ENCODE measurements at places on chromosomes 3 and 15.

DNA sequence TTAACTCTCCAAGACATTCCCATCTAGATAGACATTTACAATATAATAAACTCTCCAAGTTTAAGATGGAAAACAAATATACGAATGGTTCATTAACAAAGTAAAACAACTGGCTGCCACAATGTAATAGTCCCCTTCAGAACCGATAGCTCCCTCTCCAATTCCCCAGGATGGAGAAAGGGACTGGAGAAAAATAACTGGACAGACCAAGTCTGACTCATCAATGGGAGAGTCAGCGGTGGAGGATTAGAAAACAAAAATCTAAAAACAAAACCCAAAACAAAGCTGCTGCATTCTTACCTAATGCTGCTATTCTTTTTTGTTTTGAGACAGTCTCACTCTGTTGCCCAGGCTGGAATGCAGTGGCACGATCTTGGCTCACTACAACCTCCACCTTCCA, 468.1 kb downstream of the SHQ1 start:
- no peak for DNase-seq

- DNase-seq = no peak
Measured at GRCh38 chr3:105967117-105967516, 98.3 kb upstream of the CBLB start.

DNA sequence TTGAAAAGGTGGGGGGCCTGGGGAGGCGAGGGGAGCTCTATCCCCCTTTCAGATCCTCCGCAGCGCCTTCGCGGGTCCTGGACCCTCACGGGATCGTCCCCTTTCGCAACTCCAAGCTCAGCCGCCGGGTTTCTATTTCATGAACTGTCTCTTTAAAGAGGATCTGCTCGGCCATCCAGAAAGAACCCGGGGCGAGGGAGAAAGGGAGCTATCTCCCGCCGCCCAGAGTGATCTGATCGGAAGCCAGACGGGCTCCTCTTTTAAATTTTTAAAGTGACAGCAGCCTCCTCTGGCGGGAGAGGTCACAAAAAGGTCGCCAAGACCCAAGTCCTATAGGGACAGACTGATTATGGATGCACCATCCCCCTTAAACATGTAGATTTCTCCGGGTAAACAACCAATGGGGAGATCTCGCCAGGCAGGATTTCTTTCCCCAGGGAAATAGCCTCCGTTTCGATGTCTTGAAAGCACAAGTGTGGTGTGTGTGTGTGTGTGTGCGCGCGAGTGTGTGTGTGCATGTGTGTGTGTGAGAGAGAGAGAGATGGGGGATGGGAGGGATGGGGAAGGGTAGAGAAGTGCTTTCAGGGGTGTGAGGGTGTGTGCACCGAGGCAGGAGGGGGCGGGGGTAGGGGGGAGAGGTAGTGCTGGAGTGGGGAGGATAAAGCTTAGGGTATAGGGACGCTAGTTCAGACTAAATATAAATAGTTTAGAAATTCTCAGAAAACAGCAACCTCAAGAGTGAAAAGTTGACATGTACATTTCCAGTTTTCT, 516.1 kb downstream of the MECOM start:
- DNase-seq = no peak

GRCh38 chr15:64412216-64412615, 24.6 kb downstream of the TRIP4 start:
- no peak for DNase-seq

DNA sequence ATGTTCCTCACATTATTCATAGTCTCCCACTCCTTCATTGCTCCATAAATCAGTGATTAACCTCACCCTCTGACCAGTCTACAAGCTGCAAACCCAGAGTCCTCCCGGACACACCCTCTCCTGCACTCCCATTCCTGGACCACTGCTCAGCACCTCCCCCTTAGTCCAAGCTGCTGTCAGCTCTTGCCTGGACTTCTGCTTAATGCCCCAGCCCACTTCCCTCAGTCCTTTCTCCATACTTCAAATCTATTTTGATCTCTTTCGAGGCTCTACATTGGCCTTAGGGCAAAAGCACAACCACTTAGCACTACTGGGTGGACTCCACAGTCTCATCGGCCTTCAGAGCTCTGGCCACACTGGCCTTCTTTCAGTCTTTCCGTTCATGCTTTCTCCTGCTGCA, 79.4 kb upstream of the FAM98B start:
- no peak for DNase-seq

DNA sequence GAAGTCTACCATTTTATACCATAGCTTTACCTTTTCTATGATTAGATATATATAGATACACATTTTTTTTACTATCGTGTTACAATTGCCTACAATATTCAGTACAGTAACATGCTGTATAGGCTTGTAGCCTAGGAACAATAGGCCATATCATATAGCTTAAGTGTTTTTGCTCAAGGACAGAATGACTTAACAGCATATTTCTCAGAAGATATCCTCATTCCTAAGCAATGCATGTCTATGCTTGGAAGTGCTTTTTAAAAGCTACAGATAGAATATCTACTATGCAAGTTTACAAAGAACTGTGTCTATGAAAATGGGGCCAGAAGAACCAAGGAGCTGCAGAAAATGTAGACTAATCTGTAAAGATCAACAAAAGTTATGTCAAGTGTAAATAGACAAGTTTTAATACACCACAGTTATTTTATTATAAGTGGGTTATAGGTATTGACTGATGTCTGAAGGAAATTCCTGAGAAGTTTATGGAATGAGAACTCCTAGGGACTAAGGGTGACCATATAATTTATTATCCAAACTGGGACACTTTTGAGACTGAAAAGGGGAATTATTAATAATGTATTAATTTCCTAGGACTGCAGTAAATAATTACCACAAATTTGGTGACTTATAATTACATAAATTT, 138.7 kb upstream of the TGFBR2 start:
- no peak for DNase-seq

DNA sequence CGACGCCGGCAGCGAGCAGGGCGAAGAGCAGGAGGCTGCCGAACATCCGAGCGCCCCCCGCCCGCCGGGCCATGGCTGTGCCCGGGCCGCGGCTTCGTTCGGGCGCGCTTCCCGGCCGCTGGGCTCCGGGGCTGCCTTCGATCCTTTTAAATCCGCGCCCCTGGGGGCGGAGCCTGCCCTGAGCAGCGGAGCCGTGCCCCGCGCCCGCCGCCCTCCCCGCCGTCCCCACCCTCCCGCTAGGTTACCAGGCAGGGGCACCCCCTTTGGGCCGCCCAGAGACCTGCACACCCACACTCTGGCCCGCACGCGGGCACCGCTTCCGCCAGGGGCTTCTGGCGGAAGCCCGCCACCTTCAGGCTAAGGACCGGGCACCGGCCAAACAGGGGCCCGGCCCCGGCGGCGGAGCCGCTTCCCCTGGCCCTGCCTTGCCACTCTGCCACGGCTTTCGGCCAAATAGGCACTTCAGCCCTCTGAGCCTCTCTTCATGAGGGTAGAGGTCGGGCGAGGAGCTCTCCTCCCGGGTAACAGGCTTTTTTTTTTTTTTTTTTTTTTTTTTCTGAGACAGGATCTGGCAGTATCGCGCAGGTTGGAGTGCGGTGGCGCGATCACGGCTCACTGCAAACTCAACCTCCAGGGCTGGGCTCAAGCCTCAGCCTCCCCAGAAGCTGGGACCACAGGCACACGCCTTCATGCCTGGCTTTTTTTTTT, at the start of gene NMB:
Gene NMB, minus strand, starts transcription at position 120 of the 708 bp plus-strand sequence. Its CDS starts 47 bp downstream, at position 73.
- DNase-seq = peak; percentile 80

- peak; percentile 13 for DNase-seq
Measured at GRCh38 chr3:185658504-185658912, 72.4 kb downstream of the SENP2 start.

GRCh38 chr3:56771376-56771775, 30.4 kb downstream of the ARHGEF3 start:
- no peak for DNase-seq

DNA sequence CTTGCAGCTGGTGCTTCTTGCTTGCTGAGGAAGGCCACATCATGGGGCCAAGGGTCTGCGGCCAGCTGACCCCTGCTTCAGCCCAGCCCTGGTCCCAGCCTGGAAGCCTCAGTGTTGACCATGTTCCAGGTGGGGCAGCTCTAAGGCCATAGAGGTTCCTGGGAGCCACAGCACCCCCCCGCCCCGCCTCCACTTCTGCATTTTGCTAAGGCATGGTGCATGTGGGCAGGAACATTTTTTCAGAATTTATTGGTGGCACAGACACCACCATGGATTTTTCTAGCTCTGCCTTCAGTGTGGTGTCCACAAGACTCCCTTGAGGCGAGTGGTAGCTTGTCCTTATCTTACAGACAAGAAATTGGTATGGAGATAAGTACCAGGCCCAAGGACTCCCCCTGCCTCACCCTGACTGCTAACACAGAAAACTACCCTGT, 1.9 kb upstream of the CHST14 start:
- no peak for DNase-seq

GRCh38 chr3:165884518-165884917, 47.3 kb upstream of the BCHE start:
- no peak for DNase-seq

- no peak for DNase-seq
Measured at GRCh38 chr3:129592381-129593131, 13.9 kb downstream of the PLXND1 start.

- DNase-seq = no peak
Measured at GRCh38 chr3:18812316-18812715, 336.0 kb upstream of the KCNH8 start.

- no peak for DNase-seq
Measured at GRCh38 chr3:153247331-153248330, 85.6 kb downstream of the RAP2B start.

DNA sequence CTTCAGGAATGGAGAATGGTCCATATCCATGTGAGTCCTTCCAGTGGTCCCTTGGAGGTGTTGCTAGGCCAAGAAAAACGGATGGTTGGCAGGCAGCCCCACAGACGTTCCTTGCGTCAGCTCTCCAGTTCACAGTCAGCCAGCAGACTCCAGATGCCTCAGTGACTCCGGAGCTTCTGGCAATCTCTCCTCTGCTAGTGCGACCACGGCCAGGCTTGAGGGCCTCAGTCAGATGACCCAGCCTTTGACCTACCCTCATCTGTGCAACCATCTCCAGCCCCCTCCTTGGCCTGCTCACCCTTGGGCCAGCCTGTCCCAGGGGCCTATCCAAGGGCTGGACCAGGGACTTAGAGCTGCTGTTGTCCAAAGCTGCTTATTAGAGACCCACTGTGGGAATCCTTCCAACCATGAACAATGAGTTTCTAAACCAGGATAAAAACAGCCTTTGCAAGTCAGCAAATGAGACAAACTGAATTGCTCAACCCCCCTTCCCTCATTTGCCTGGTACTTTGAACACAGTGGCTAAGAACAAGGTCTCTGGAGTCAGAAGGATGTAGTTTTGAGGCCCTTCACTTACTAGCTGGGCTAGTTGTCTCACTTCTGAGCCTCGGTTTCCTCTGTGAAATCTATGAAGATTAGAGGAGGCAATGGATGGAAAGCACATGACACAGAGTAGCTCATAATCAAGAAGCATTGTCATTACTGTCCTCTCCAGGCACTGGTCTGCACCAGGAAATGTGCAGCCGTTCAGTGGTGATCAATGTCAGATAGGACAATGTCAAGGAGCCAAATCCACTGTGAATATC, 44.8 kb downstream of the ANP32A start:
- peak; percentile 2 for DNase-seq

- no peak for DNase-seq
Measured at GRCh38 chr15:79035111-79035601, 55.4 kb downstream of the RASGRF1 start.

DNA sequence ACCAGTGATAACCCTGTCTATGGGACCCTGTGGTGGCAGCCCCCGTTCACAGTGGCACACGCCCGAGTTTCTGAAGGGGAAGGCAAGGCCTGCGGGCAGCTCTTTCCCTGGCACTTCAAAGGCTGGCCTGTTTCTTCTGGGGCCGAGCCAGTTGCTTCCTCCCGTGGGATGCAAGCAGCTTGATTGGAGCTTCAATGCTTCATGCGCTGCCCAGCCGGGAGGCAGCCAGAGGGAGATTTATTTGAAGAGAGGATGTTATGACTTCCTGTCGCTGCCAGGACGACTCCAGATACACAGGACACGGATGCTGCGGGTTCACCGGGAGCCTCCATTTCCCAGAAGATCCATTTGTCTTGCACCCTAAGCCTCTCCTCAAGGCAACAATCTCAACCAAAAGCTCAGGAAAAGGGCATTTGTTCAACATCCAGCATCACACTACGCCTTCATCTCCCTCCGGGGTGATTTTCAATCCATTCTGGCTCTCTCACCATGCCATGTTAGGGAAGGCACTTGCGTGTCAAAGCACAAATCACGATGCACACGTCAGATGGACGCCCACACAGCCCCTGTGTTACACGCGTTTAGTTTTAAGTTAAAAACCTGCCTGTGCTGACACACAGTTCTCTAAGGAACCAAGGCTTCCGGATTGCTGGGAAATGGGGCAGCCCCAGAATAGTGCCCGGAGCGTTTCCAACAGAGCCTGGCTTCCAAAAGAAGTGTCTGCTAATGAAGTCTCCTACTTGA, 330.2 kb downstream of the OCA2 start:
- no peak for DNase-seq

DNA sequence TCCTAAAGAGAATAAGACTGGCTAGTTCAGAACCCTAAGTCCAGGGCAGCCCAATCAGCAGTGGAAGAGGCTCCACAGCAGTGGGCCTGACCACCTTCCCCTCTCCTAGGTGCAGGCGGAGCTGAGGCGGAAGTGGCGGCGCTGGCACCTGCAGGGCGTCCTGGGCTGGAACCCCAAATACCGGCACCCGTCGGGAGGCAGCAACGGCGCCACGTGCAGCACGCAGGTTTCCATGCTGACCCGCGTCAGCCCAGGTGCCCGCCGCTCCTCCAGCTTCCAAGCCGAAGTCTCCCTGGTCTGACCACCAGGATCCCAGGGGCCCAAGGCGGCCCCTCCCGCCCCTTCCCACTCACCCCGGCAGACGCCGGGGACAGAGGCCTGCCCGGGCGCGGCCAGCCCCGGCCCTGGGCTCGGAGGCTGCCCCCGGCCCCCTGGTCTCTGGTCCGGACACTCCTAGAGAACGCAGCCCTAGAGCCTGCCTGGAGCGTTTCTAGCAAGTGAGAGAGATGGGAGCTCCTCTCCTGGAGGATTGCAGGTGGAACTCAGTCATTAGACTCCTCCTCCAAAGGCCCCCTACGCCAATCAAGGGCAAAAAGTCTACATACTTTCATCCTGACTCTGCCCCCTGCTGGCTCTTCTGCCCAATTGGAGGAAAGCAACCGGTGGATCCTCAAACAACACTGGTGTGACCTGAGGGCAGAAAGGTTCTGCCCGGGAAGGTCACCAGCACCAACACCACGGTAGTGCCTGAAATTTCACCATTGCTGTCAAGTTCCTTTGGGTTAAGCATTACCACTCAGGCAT, 33.7 kb downstream of the VIPR1 start:
- DNase-seq = no peak

- DNase-seq = no peak
Measured at GRCh38 chr3:61169621-61170251, 81.5 kb downstream of the FHIT start.

GRCh38 chr15:81256916-81257315, 60.2 kb downstream of the IL16 start:
- DNase-seq = no peak

GRCh38 chr15:85333132-85333831, 47.1 kb upstream of the AKAP13 start:
- DNase-seq = no peak

DNA sequence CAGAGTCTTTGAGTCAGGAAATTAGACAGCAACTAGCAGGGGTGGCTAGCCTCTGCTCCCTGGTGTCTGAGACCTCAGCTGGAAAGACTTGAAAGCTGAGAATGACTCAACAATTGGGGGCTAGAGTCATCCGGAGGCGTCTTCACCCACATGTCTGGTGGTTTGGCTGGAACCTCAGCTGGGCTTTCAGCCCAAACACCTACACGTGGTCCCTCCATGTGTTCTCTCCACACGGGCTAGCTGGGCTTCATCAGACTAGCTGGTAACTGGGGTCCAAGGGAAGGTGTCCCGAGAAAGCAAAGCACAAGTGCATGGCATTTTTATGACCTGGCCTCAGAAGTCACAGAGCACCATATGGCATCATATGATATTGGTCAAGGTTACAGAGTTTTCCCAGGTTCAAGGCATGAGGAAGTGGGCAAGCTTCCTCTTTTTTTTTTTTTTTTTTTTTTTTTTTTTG, 19.9 kb upstream of the ABHD2 start:
- peak; percentile 79 for DNase-seq

Data from T-helper 2 cell treated with Interferon-gamma antibody and Interleukin-4, amounts not matched to agents 5 μg/mL and 100 μg/mL, for 36 hours (primary cell).